Stimulated activated CD4-positive, alpha-beta T cell treated with anti-CD3 and anti-CD28 coated beads, Interleukin-2, amount 100 ng/mL, for 24 hours (primary cell): ENCODE measurements at places on chromosomes 7 and 10.
A peak's percentile ranks its signal among the peaks of the same experiment; 100 is the strongest.

DNA sequence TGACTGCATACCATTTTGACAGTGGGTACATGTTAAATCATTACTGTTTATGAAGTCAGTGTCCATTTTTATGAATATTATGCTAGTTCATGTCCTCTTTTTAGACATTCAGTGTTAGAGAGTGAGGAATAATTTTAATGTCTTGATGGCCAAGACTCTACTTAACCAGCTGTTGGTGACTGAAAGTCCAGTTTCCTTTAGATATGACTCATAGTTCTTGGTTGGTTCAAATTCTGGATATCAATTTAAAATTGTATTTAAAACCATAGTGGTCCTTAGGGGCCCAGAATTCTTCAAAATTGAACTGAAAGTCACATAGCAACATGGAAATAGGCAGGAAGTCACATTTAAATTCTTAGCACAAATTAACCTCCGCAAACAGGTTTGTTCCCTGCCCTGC, 196.5 kb upstream of the PRPS1L1 start:
- no peak for DNase-seq

DNA sequence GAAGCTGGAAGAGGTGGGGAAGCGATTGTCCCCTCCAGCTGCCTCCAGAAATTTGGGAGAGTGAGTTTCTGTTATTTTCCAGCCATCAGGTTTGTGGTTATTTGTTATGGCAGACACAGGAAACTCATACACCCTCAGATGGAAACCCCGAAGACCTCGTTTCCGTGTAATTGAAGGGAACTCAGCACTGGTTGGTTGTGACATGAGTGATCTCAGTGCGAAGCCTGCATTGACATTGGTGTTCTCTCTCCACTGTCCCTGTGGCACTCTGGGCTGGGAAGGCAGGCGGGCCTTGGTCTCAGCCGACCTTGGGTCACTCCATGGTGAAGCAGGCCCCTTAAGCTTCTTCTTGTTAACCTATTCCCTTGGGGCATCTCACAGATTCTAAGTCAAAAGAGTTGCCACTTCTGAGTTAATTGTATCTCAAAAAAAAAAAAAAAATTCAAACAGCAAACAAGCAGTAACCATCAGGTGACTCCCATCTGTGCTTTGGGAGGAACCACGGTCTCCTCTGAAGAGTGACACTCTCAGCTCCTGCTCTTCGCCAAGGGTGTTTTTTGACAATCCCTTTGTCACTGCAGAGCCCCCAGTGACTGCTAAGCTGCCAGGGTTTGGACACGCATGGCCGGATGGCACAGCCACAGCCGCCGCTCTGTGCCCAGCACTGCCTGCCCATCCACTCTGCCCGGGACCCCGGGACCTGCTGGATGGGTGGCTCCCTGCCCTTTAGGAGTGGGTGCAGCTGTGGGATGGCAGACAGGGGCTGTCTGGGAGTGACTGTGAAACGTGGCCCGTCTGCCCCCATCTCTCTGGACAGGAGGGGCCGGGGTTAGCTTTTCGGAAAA, 233.6 kb downstream of the PRPF18 start:
- DNase-seq, result no peak

DNA sequence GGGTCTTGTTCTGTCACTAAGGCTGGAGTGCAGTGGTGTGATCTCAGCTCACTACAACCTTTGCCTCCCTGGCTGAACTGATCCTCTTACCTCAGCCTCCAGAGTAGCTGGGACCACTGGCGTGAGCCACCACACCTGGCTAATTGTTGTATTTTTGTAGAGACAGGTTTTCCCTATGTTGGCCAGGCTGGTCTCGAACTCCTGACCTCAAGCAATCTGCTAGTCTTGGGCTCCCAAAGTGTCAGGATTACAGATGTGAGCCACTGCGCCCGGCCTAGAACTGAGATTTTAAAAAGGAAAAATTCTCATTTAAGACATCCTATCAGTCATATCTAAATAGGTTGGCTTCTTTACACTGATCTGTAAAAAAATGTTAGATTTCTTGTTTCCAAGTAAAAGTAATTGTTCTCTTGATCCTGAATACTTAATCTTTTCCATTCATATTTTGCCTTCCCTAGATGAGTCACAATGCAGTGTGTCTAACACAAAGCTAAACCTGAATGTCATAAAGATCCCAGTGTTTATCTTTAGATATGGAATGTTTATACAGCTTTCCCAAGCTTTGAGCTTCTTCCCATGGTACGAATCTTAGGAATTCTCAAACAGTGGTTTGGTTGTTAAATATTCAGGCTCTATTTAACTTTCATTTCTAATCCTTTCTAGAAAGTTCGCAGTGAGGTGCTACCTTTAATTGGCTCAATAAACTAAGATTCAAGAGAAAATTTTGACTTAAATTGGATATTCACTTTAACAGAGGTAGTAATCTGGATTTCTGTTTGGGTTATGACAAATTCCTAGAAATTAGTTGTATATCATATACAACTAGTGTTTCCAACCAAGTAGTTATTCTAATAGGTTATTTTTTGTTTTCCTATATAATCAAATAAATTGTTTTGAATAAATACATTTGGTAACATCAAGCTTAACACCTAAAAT, 12.1 kb upstream of the LAMB1 start:
- no peak for DNase-seq

- DNase-seq, result no peak
Observed at GRCh38 chr7:99789441-99790070, 5.6 kb upstream of the CYP3A4 start.

DNA sequence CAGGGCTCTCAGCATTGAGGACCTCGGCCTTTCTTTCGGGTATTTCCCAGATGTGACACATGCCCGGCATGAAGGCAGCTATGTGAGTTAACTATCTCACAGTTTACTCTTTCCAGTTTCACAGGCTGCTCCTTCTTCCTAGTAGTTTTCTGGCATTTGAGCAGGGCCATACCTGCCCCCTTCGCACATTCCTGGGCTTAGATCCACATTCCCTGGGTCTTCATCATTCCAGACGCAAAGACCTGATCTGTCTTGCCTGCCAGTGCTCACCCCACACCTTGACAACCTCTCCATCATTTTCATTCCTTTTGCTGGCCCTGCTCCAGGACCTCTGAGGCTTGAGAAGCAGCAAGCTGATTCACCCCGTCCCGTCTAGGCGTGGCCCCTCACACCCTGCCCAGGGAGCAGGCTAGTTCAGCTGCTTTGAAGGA, 227.5 kb downstream of the WDR11 start:
- no peak for DNase-seq

GRCh38 chr10:110973400-110973799, 54.0 kb downstream of the SHOC2 start:
- no peak for DNase-seq

DNA sequence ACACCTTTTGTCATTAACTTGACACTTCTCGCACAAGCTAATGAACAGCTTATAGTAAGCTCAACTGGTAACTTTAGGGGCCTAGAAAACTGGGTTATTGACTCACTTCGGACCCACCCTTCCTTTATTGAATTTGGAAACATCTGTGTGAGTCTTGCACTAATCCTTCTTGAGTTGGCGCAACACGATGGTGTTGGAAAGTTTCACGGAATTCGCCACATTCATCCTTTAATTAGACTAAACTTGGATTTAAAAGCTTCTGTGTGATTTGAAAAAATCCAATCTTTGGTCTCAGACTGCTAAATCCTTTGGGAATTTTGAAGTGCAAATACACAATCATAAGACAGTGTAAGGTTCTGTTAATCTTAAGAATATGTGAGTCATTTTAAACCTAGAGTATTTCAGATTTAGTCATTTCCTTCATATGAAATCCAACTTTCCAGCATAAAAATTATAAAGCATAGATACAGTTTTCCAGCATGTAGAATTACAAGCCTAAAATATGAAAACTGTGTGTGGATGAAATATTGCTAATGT, 15.1 kb downstream of the FZD8 start:
- no peak for DNase-seq

DNA sequence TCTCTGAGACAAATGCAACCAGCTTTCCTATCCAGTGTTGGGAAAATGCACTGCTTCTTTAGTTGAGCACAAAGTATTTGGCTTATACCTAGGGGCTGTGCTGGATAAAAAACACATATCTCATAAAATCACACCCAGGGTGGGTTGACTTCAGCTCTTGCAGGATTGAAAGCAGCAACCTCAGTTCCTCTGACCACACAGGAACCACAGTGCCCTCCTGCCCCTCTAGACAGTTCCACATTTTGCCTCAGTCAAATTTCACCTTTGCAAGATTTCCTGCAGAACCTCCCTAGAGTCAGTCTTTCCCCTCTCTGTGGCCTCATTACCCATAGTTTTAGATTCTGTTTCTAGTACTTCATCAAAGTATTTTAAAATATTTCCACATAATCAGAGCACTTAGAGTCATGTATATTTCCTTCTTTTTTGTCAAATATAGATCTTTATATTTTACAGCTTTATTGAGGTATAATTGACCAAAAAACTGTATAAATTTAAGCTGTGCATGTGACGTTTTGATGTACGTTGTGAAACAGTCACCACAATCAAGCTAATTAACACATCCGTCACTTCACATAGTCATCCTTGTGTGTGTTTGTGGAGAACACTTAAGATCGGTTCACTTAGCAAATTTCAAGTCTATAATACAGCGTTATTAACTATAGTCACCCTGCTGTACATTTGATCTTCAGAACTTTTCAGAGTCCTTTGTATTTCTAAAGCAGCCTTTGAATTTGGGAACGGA, 37.0 kb upstream of the EGR2 start:
- peak; percentile 54 for DNase-seq

DNA sequence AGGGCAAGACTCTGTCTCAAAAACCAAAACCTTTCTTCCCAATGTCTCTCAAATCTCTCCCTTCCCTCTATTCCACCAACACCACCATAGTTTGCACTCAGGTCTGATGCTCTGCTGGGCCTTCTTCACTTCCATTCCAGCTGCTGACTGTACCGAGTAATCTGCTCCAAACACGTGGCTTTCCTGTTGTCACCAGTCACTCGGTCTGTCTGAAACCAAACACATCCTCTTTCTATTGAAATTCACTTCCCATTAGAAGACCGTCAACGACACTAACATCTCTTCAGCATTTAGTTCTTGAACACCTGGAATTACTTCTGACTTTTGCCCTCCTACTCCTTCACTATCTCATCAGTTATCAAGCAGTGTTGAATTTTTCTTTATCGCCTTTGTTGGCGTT, 4.7 kb upstream of the NRF1 start:
- no peak for DNase-seq

GRCh38 chr7:151086802-151087244, 548 bp downstream of the AGAP3 start:
- peak; percentile 44 for DNase-seq

DNA sequence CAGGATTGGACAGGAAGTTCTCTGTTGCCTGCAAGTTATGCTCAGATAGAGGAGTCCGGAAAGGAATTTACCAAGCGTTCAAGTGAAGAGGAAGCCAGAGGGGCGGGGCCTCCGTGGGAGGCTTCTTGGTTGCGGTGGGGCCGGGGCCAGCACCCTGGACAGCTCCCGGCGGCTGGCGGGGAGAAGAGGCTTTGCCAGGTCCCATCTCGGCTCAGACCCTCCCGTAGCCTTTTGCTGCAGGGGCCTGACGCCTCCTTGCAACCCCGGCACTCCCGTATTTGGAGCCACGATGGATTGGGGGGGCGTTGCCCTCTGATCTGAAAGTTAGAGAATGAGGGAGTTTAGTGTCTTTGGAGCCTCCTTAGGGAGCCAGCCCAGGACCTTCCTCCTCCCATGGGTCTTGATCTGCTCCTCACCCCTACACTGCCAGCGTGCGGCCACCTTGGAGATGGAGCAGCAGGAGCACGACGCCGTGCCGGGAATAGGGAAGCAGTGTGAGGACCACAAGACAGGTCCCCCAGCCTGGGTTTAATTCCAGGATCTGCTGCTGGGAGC, 3.1 kb upstream of the SLC18A3 start:
- peak; percentile 64 for DNase-seq

DNA sequence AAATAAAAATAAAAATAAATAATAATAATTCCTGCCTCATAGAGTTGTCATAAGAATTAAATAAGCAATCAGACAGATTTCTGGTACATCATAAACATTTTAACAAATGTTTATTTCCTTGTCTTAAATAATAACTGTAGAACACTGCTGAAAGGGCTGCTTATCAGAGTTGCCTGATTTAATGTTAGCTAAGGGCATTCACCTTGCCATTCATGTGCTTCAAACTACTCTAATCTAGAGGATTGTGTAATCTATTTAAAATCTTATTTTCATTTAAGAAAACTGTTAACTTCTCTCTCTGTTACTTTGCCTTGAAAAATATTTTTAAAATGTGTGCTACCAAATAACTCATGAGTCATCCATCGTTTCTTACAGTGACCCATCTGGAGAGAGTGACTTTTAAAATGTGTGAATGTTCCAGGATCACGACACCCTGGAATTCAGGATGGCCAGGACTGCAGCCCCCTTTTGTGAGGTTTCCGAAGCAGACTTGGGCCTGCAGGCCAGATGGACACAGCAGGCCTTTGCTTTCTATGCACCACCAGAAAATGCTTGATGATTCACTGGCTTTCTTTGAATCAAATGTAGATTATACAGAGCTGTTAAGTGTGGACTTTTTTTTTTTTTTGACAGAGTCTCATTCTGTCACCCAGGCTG, 109.1 kb upstream of the TNS3 start:
- DNase-seq, result no peak

DNA sequence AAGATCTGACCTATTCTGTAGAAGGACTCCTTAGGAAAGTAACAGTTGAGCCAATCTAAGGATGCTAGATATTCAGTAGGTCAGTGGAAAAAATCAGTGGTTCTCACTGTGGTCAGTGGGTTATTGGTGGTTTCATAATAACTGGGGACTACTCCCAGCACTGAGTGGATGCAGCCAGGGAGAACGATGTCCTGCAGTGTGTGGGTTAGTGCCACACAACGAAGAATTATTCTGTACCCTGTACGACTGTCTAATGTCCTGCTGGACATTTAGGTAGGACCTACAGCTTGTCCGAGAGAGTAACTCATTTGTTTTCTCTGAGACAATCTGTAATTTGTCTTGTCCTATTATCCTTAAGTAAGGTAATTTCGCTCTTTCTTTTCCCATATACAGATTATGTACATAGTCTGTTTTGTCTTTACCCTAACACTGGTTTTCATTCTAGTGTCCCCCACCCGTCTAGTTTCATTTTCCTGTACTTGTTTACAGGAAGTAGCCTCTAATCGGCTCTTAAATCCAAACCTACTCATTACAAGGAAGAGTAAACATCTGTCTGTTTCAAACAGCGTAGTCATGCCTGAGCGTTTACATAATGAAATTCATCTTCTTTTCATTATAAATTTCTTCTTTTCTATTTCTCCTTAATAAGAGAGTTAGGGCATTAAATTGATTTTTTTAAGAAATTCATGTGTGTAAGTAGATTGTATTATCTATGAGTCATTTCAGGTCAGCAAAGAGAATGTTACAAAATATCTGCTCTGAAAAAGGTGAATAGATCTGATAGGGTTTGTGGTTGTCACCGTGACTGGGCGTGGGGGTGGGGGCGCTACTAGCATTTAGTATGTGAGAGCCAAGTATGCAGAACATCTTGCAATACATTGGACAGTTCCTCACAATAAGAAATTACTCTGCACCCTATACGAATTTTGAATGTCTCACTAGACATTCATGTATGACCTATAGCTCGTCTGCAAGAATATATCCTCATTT, 8.3 kb upstream of the ZC3HAV1L start:
- DNase-seq, result peak; percentile 77
